Left ventricle myocardium inferior (tissue), 1 donor: ENCODE measurements at places on chromosomes 1 and 21.

DNA sequence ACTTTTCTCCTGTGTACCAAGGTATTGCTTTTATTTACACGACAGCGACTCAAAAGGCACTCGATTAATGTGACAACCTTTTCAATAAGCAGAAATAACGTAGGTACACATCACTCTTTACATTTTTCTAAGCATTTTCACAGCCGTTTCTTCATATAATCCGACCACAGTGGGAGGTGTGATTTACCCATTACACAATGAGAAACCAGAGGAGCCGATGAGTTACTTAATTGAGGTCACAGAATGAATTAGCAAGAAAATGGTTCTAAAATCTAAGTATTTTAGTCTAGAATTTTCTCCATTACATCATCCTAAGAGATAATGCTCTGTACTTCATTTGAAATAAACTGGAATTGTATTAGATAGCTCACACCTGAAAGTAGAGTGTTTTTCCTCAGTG, 71.5 kb downstream of the UMODL1 start:
- no peak for DNase-seq

- no peak for DNase-seq
Observed at GRCh38 chr1:100253552-100253951, 3.9 kb upstream of the DBT start.

DNA sequence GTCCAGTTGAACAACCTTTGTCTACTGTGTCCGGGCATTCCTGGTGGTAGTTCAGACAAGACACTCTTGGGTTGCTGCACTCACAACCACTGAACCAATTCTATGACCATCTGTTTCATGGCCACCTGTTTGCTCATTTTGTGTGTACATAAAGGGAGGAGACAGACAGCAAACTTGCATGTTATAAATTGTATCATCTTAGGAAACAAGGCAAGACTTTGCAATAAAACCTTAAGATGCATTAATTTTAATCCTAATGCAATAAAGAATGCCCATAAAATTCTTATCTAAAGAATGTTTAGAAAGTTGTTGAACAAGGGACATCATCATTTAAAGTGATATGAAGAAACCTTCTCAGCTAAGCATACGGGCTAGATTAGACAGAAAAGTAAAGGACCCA, 34.8 kb downstream of the ADAM30 start:
- DNase-seq, result no peak

DNA sequence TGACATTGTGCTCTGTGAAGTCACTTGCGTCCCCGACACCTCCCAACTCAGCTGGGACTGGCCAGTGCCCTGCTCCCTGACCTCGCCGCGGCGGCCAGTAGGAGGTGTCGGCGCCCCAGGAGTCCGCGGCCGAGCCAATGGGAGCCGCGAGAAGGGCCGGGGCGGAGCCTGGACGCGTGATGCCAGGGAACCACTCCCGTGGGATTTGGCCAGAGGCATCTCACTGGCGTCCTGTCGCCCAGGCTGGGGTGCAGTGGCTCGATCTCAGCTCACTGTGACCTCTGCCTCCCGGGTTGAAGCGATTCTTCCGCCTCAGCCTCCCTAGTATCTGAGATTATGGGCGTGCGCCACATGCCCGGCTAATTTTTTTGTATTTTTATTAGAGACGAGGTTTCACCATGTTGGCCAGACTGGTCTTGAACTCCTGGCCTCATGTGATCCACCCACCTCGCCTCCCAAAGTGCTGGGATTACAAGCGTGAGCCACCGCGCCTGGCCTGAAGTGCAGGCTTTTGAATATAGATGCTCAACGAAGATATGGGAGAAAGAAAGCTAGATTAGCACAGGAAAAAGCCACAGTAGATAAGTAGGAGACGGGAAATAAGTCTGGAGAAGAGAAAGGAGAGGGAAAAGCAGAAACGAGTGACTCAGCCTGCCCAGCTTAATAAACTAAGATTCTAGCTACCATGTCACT, 38.0 kb downstream of the ZBTB8OS start:
- peak; percentile 88 for DNase-seq

GRCh38 chr1:112625696-112626095, 6.1 kb downstream of the CAPZA1 start:
- DNase-seq, result no peak
